ENCODE measurements at places on chromosomes 11 and 22.
A peak's percentile ranks its signal among the peaks of the same experiment; 100 is the strongest.

DNA sequence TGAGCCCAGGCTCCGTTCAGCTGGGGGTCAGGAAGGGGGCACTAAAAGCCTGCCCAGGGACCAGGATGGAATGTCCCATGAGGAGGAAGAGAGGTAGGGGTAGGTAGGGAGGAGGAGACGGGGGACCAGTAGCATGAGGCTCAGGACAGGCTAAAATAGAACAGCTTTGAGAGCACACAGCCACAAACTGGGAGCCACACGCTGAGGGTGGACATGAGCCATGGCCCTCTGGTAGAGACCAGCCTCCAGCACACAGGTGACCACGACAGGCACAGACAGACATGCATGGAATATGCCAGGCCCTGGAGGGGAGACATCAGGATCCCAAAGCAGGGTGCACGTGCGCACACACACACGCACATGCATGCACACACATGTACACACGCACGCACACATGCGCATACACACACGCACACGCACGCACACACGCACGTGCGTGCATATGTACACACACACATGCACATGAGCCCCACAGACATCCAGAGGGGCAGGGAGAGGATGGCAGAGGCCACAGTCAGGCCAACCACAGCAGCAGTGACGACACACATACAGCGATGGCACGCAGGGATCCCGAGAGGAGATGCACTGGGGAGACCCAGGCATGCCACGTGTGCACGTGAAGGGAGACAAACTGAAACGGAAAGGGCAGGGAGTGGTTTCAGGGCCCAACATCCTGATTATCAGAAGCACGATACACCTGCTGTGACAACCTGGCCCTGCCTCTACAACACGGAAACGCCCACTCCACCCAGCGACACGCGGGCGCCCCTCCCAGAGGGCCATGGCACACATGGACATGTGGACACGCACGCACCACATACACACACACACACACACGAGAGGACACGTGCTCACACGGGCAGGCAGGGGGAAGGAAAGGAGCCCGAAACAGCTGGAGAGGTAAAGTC is 25.7 kb downstream of the LRRC10B start:
- no peak for DNase-seq

- no peak for DNase-seq
Measured at GRCh38 chr11:100004541-100004940, 682.5 kb upstream of the ARHGAP42 start.

DNA sequence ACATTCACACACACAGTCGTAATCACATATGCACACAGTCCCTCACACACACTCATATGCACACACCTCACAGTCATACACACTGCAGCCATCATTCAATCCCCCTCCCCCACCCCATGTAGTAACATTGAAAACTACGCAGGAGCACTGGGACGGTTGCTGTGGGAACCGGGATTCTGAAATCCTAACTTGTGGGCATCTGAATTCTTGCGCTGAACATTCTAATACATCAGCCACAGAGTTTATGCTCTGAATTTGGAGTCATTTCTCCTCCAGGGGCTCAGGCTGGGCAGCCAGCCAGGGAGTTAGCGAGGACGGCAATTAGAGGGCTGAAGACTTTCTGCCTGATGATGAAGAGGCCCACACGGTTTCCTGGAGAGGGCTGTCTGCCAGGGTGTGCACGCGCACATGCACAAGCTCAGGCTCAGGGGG is 32.7 kb downstream of the CD6 start:
- DNase-seq: no peak

GRCh38 chr11:102582140-102582539 is 43.0 kb downstream of the MMP20 start:
- no peak for DNase-seq

DNA sequence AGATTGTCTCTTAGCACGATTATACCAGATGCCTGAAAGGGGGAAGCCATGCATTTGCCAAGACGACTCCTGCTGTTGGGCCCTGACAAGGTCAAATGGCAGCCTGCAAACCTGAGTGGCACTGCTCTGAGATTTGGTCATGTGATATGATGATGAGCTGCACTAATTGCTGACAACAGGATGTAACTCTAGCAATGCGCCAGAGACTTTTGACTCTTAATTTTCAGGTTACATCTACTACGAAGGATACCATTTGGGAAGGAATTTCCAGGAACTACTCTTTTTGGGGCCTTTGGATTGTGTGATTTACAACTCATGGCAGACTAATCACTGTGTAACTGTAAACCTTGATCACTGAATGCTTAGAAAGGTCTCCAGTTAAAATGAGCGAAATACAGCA is 13.1 kb downstream of the TREH start:
- DNase-seq: no peak

GRCh38 chr11:18285841-18286240 is 19.8 kb downstream of the SAA1 start:
- no peak for DNase-seq

- no peak for DNase-seq
Measured at GRCh38 chr11:6197466-6198200, 1.4 kb upstream of the OR52W1 start.

- peak; percentile 15 for DNase-seq
Measured at GRCh38 chr11:100741866-100742625, 55.0 kb downstream of the ARHGAP42 start.

DNA sequence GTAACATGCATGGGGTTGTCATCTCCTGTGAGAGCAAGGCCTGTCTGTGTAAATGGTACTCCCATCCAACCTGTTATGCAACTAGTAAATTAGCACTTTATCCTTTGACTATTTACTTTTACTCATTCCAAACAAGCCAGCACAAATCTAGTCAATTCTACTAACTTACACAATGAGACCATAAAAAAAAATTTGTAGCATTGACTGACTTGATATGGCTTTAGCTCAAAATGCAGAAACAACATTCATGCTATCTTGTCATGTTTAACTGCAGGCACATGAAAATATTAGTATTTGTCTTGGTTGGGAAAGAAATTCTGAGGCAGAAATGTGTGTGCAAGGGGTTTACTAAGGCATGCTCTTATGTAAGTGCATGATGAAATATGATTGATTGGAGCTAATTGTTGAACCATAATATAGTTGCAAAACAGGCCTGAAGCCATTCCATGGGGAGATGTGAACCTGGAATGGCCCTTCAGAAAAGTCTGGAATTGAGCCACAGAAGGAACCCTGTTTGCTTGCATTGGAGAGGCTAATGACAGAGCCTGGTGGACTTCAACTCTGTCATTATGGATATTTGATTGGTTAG is 2.5 kb downstream of the SLC22A25 start:
- DNase-seq: no peak

GRCh38 chr11:94876645-94877442 is 96.5 kb downstream of the CWC15 start:
- peak; percentile 95 for DNase-seq

- DNase-seq: no peak
Measured at GRCh38 chr11:47948137-47948536, 32.2 kb upstream of the PTPRJ start.

- DNase-seq: peak; percentile 63
Measured at GRCh38 chr22:28594797-28595462, 84.7 kb downstream of the TTC28 start.

GRCh38 chr11:68749229-68750123 is 1.8 kb downstream of the TESMIN start:
- peak; percentile 41 for DNase-seq

GRCh38 chr22:46267431-46268279 is at the start of gene TTC38:
TSS of gene TTC38 (plus strand) at chr22:46268008. CDS start at chr22:46268040, 32 bp downstream.
- DNase-seq: peak; percentile 87

DNA sequence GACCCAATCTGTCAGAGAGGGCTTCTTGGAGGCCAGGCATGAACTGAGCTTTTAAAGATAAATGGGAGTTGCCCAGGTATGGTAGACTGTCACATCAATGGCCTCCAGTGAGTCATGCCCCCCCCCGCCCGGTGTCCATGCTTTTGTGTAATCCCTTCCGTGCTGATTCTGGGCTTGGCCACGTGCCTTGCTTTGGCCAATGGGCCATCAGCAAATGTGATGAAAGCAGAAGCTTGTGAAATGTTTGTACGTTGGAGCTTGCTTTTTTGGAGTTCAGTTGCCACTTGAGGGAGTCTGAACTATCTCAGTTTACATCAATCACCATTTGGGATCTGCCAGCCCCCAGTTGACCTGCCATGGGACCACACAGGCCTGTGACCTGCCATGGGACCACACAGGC is 4.3 kb upstream of the THY1 start:
- peak; percentile 47 for DNase-seq

GRCh38 chr11:15073361-15074205 is at the start of gene CALCB:
TSS of gene CALCB (plus strand) at chr11:15073593. CDS start at chr11:15074719, 1,126 bp downstream.
- no peak for DNase-seq

DNA sequence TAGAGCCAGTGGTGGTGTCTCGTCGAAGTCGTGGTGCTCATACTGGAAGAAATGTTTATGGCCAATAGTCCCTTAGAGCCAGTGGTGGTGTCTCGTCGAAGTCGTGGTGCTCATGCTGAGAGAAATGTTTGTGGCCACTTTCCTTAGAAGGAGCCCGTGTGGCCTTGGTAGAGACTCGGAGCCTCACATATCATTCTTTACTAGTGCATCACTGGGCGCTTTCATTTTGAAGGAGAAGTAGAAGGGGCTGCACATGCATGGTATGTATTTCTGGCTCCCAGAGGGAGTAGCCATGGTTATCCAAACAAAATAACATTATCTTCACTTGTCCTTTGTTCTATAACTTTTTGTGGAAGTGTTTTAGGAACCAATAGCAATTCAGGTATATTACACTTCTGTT is 69.5 kb downstream of the JAM3 start:
- no peak for DNase-seq

DNA sequence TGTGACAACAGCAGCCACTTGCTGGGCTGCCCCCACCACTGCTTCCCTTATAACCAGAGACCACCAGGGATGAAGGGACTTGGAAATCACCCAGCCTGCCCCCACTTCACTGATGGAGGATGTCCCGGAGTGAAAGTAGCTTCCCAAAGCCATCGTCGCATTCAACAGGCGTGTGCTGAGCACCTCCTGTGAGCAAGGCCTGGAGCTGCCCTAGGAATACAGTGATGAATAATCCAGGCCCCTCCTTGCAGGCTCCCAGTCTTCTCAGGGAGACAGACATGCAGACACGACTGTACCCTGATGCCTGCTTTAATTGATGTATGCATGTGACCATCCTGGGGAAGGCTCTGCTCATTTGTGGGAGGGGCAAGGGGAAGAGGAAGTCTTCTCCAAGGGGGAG is 22.6 kb downstream of the PTPN5 start:
- no peak for DNase-seq

DNA sequence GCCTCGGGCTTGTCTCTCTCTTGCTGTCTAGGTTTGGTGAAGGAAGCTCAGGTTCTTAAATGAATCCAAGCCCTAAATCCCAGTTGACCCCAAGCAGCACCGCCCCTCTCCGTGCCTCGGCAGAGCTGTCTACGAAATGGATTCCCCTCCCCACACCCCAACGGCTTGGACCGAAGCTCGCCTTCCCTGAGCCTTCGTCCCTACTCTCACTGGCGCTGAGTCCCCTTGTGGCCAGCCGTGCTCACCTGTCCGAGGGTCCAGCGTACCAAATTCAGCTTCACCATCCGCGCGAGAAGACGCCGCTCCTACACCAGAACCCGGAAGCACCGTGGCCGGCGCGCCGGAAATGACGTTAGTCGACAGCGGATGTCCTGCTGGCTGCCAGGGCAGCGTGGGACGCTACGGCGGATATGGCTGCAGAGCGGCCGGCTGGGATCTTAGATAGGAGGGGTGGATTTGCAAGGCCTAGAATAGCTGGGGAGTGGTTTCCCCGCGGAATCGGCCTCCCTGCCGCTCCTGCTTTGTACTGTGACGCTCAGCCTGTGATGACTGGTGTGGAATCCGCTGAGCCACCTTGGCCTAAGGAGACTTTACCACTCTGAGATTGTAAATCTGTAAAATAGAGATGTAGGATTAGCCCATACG is at the start of gene TFIP11:
Gene TFIP11, minus strand, starts transcription at position 325 of the 645 bp plus-strand sequence. CDS start 2,201 bp downstream, outside the sequence.
- DNase-seq: peak; percentile 92

DNA sequence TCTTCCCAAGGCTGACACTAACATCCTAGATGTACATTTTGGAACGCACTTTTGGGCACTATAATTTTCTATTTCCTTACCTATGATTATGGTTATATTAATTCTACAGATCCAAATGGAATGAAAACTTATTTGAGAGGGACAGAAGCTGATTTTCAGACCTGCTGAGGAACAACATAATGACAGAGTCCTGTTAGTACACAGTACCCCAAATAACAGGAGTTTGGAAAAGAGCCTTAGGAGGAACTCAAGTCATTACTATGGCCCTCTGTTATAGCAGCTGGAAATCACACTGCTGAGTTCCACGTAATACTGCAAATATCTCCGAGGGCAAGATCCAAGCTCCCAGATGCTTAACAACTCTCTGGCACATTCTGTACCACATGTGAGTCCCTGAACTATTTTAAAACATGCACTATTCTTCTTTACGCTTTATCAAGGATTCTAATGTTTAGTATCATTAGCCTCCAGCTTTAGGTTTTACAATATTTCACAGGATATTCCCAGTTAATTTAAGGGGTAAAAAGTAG is 1027.7 kb upstream of the CCDC90B start:
- no peak for DNase-seq

DNA sequence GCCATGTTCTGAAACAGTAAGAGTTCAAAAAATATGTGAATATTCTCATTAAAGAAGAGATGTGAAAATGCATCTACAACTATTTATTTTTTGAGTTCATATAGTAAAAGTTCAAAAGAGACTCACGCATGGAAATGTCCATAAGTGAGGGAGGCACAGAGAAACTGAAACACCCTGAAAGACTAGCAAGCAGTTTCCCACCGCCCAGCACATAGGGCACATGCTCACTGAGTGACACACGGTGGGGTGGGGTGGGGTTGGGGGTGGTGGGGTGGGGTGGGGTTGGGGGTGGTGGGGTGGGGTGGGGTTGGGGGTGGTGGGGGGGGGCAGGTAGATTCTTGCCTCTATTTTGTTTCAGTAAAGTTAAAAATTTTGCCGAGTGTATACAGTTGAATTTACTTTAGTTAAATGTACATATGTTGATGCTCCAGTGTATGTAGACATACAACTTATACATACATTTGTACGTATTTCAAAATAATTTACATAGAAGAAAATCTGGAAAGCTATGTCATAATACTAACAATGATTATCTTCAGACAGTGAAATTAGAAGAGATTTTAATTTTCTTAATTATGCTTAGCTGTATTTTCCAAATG is 6.3 kb downstream of the CCDC34 start:
- DNase-seq: no peak

DNA sequence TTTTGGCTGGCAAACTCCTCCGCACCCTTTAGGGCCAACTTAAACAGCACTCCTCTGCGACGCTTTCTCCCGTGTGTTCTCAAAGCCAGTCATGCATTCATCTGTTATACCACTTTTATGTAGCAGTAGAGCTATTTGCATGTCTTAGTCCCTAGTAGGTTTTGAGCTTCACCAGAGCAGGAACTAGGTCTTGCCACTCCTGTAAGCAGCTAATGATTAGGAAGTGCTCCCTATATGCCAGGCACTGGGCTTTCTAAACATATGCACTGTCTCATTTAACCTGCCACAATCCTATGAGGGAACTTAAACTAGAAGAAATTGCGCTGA is 180.8 kb downstream of the DBX1 start:
- no peak for DNase-seq

DNA sequence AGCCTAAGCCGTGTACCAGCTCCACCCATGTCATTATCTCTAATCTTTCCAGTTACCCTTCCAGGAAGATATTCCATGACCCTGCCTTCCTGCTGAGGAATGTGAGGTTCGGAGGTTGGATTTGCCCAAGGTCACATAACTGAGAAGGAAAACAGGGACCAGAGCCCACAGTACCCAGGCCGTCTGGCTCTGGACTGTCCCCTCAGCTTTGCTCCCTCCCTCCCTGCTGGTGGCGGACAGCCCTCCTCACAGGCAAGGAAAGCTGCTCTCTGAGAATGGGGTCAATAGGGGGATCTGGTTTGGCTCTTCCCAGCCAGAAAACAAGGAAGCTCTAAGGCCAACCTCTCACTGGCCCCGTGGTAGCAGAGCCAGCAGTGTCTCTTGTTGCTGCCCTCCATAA is 63.3 kb downstream of the SYN3 start:
- no peak for DNase-seq

GRCh38 chr11:46238078-46238966 is 39.1 kb upstream of the CREB3L1 start:
- peak; percentile 83 for DNase-seq
